GM19239 (cell line): ENCODE measurements at places on chromosomes 7 and 10.

GRCh38 chr10:44116474-44116873 is 268.4 kb downstream of the CXCL12 start:
- DNase-seq: no peak

DNA sequence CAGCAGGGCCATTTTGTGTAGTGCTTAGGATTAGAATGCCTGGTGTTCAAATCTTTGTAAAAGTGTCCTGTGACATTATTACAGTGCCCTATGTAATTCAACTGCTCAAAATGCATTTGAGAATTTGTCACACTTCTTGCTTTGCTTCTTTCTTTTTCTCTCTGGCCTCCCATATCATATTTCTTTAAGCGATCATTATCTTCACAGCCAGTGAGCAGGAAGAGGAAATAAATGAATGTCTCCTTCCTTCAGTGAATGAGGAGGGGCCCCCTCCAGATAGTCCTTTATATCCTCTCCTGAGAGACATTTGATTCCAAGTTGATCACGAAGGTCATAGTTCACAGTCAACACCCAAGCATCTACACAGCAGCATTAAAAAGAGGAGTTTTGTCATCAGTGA is 425.1 kb upstream of the NPVF start:
- no peak for DNase-seq

GRCh38 chr7:94069162-94069739 is 65.1 kb upstream of the BET1 start:
- DNase-seq: no peak

GRCh38 chr7:30585675-30586074 is 9.0 kb upstream of the GARS1 start:
- no peak for DNase-seq

GRCh38 chr7:130356876-130357611 is 12.4 kb downstream of the CPA5 start:
- no peak for DNase-seq

DNA sequence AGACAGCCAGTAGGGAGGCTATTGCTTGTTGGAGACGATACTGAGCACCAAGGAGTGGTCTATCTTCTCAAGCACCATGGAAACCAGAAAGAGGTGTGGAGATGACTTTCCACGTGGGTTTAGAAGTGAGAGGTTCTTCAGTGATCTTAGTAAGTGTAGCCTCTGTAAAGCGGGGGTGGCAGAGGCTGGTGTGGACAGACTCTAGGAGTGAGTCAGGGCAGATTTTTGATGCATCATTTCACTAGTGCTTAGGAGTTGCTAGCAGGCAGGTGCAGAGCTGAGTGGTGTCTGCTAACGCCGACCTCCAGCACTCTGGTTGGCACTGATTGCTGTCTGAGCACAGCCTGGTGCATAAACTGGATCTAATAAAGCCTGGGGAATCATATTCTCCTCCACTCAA is 78.4 kb upstream of the ADO start:
- DNase-seq: no peak

GRCh38 chr10:71067098-71067740 is 145.2 kb upstream of the UNC5B start:
- DNase-seq: no peak

GRCh38 chr10:112379635-112380296 is 5.8 kb downstream of the ACSL5 start:
- no peak for DNase-seq

DNA sequence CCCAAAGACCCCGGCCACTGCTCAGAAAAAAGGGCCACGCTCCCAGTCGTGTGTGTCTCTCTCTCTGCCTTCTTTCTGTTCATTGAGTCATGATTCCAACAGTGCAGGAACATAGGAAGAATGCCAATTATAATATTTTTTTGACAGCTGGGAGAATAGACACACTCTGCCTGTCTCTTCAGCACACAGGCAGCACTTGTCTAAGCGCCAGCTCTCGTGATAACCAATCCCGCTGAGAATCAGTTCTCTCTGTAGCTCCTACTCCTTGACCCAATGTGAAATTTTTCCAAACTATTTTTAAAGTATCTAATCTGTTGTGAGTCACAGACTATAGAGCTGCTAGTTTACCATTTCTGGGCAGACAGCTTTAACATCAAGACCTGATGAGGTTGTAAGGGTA is 145.7 kb upstream of the RHEB start:
- DNase-seq: no peak

- no peak for DNase-seq
Measured at GRCh38 chr10:49651039-49651835, 28.2 kb upstream of the C10orf53 start.

- DNase-seq: no peak
Measured at GRCh38 chr7:84159435-84159834, 35.2 kb downstream of the SEMA3A start.

DNA sequence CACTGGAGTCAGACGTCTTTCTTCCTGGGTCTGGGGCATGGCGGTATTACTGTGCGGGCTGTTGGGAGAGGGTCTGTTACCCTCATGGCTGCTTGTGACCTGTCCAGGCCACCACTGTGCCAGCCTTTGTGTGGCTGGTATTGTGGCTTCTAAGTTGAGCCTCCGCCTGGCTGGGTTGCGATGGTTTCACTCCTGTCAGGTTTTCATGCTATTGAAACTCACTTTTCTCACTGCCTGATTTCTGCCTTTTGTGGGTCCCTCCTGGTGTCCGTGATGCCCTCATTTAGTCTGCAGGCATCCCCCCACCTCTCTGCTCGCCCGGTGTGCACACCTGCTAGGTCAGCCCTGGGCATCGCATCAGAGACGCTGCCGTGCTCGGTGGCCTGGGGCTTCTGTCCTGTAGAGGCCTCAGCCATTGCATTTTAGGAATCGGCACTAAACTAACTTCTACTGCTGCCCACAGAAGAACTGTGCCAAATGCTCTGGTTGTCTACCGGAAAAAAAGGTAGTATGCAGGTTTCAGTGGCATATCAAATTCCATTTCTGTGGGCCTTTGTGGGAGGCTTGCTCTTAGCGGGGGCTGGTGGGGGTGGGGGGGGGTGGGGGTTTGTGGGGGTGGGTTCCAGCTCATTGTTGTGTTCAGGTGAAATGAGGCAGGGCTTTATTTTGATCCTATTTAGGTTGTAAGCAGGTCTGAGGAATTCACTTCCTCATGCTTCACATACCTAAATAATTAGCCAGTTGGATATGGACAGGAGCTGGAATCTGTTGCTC is 64.3 kb downstream of the MGMT start:
- DNase-seq: no peak

DNA sequence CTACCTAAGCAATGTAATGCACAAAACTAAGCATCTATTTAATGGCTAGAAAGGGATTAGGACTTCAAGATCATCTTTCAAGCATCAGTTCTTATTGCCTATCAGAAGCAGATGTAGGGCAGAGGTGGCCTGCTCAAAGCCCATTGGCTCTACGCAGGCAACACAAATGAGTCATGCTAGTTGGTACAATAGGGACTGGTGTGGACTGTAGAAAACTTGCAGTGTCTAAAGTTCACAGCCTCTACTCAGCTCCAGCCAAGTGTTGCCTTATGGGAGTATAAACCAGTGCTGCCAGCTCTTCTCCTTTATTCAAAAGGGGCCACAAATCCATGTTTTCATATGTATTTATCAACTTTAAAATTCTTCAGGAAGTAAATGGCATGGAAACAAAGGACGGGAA is 31.7 kb downstream of the ASAH2 start:
- no peak for DNase-seq

- DNase-seq: no peak
Measured at GRCh38 chr10:129852829-129853561, 111.1 kb downstream of the EBF3 start.

DNA sequence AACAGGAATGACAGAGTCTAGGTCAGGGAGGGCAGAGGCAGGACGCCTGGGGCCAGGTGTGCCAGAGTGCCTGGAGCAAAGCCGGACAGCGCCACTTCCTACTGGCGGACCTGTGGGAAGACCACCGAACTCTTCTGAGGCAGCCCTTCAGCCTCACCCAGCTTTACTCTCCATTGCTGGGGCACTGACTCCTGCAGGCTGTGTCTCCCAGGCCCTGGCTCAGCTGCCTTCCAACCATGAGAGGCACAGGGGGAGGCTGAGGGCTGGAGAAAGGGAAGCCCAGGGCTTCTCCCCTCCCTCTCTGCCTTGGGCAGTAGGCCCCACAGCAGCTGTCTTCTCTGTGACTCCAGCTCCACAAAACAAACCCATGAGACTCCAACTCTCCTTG is 139.6 kb upstream of the UNC5B start:
- DNase-seq: no peak

- DNase-seq: no peak
Measured at GRCh38 chr10:101489355-101489754, 98.7 kb downstream of the POLL start.

- DNase-seq: no peak
Measured at GRCh38 chr10:124719213-124719851, 24.8 kb downstream of the FAM53B start.

GRCh38 chr10:94383530-94383929 is 18.8 kb upstream of the TBC1D12 start:
- no peak for DNase-seq

GRCh38 chr7:24936121-24936824 is 43.7 kb downstream of the OSBPL3 start:
- DNase-seq: peak; percentile 28

DNA sequence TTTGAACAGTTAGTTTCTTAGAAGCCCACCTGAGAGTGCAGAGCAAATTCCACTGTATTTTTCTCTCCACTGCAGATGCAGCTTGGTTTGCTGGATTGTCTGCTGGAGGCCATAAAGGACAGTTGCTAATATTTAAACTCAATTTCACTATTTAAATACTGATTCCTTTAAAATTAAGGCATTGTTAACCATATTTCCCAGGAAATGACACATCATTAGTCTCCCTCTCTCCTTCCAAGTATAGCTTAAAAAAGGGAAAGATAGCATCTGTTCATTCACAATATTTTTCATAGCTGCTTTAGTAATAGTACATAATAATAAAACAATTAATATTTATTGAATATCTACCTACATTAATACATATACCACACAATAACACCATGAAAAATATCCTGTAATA is 252.9 kb downstream of the HGF start:
- DNase-seq: no peak

DNA sequence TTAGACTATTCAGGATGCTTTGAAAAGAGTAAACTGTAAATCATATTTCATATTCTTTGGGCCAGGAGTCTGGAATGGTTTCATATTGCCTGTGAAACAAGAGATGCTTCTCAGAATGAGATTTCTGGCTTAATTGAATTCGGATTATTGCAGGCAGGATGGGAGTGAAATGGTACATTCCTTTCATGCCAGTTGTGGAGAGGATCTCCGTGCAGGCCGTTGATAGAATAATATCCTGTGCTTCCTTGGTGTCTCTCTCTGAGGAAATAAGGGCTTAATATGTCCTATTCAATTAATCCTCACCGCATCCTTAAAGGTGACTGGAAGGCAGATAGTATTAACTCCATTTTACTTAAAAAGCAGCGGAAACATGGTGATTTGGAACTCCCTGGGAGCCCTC is 56.6 kb downstream of the CUX1 start:
- no peak for DNase-seq

DNA sequence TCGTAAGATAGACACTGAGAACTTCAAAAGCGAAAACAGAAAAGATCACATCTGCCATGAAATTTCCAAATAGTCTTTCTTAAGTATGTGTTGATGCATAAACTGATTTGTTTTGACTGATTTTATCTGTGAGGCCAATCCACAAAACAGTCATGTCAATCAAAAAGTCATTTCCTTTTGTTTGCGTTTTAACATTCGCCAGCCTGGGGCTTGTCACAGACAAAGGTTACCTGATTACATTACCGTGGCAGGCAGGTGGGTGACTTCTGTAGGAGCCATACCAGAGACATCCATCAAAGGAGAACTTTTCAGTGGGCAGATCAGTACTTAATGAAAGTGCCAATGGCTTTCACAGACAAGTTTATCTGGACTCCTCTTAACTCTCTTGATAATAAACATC is 45.5 kb upstream of the BET1 start:
- DNase-seq: no peak

DNA sequence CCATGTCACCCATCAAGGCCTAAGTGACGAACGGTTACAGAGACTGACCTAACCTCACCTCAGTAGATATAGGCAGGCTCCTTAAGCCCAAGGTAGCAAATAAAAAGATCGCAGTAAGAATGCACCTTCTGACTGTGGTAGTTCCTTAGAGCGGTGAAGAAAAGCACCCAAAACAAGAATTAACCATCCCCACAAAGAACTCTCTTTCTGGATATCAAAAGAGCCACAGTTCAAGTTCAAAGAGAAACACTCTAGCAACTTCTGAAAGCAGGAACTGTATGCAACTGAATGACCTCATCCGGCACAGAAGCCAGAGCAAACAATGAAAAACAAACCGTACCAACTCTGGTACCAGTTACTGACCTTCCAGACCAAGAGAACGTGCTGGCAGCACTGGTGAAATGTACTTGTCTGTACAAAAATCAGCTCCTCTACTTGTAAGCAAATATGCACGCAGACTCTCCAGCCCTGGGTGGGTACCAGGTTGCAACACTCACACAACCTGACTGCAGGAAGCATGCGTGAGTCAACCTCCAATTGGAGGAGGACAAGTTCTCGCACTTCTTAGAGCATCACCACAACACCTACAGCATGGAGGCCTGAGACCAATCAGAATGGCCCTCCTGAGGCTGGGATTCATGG is 202.7 kb downstream of the FAM107B start:
- DNase-seq: no peak

DNA sequence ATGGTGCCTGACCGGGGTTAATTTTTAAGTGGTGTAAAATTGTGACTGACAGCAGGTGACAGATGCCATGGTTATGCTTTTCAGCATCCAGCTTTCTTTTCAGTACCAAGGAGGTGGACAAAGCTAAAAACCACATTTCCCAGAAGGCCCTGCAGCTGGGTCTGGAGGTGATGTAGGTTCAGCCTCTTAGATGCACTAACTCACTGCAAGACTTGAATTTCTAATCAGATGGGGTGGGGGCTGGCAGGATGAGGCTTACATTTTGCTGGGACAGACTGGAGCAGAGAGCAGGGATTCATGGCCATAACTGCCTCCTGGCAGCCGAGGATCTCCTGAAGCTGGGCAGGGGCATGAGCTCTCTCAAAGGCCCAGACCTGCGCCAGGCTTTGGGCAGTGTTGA is 52.4 kb downstream of the PDIA4 start:
- DNase-seq: no peak

GRCh38 chr7:139051655-139052054 is 15.8 kb upstream of the ZC3HAV1L start:
- DNase-seq: no peak

GRCh38 chr7:24942226-24942625 is 37.8 kb downstream of the OSBPL3 start:
- DNase-seq: no peak

GRCh38 chr7:71733107-71733870 is 601.3 kb downstream of the GALNT17 start:
- DNase-seq: peak; percentile 49

GRCh38 chr10:47181052-47181849 is 118.7 kb upstream of the GDF10 start:
- no peak for DNase-seq

- DNase-seq: no peak
Measured at GRCh38 chr7:47574482-47575329, 7.2 kb downstream of the TNS3 start.

DNA sequence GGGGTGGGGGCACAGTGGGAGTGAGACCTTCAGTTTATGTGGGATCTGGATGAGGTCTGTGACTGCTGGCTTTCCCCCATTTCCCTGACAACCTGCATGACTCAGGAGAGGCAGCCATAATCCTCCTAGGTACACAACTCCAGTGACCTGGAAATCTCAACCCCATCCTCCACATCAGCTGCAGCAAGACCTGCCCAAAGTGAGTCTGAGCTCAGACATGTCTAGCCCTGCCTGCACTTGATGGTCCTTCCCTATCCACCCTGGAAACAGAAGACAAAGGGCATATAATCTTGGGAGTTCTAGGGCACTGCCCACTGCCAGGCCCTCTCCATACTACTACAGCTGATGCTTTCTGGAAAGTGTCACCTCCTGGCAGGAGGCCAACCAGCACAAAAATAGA is 75.6 kb downstream of the GRM8 start:
- DNase-seq: no peak
